Stimulated activated CD4-positive, alpha-beta T cell treated with anti-CD3 and anti-CD28 coated beads, Interleukin-15, amount 100 ng/mL, for 24 hours (primary cell): ENCODE measurements at places on chromosomes 1 and 21.

GRCh38 chr1:177442584-177442983 is 271.8 kb downstream of the BRINP2 start:
- DNase-seq: no peak

- DNase-seq: no peak
These were observed 25.9 kb downstream of the KRTAP19-8 start for GRCh38 chr21:31012133-31013089.

DNA sequence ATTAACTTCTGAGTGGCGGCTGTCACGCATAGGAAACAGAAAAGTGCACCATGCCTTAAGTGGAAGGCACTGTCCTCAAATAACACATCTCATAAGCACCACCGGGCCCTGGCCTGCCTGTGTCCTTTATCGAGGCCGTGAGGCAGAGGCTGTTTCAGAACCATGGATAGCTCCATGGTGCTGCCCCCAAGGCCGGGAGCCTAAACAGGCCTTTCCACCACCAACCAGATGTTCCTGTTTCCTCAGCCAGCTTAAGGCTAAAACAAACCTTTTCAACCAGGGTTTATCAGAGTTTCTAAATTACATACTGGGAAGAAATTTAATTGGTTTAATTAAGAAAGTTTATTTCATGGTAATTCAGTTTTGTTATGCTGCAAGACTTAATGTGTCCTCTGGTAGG is 114.4 kb downstream of the DMRTA2 start:
- DNase-seq: peak; percentile 11

DNA sequence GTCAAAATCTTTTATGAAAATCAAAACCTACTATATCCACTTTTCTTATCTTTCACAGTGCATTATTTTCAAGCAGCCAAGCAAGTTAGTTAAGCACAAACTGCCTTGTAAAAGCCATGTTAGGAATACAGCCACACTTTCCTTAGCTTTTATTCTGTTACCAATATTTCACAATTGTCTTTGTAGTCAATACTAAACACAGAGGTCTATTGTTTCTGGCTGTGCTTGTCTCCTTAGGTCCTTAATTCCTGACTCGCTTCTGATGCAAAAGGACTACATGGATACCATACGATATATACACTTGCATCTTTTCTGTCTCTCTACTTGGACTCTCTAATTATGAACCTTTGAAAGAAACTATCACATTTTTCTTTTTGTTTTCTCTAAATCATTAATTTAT is 331.8 kb downstream of the NEGR1 start:
- DNase-seq: no peak

DNA sequence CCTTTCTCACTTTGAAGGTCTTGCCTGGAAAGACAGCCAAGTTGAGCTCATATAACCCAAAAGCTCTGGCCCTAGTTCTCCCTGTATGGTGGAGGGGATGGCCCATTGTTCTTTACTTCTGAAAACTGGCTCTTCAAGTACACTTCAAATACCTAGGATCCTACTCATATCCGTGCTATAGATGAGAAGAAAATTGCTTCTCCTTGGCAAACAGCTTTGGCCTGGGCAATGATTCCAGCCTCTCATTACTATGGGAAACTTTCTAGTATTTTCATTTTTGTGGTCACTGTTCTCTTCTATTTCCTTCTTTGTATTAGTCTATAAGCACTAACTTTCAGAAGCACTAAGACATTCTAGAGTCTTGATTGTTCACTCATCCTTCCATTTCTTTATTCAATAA is 53.7 kb downstream of the ZNF697 start:
- no peak for DNase-seq

DNA sequence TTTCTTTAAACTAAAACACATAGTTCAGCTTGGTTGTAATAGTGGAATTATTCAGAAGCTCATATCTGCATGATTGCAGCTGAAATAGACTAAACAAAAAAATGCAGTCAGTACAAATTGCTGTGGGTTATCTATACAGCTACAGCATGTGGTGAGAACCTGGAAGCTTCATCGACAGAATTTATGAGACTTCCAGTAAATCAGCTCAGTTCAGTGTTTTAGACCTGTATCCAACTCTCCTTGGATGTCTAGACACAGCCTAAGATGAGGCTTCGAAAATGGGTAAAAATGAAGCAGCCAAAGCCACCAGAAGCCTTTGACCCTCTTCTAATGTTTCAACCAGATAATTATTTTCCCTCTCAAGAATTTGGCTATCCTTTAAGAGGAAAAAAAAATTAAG is 127.1 kb upstream of the C1orf105 start:
- DNase-seq: no peak

- peak; percentile 33 for DNase-seq
These were observed 112.1 kb downstream of the HLCS start for GRCh38 chr21:36854391-36854790.

- no peak for DNase-seq
These were observed 140.4 kb upstream of the ADGRL2 start for GRCh38 chr1:81660286-81660685.

DNA sequence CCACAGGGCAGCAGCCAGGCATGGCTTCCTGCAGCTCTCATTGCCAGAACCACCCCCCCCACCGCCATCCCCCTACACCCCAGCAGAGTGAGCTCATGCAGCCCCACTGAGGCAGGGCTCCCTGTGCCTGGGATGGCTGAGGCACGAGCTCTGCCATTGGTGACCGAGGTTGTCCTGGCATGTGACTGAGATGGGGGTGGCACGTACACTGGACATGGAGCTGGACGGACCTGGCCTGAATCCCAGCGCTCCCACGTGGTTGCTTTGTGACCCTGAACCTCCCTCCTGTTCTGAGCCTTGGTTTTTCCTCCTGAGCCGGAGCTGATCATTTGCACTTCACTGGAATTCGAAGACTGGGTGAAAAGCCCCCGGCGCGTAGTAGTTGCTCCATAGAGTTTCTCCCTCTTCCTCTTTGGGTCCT is 28.3 kb downstream of the ALPL start:
- DNase-seq: no peak
